ENCODE measurements at places on chromosomes 4 and X. TPM values are rescaled to one million over a fixed set of nuclear protein-coding genes. Genes with fewer than 3 reads are reported as not detected.

- peaks cover 8% of the 10 kb centered on the region for H3K4me1 ChIP-seq
- DNase-seq = no peak
- H3K27ac ChIP-seq = no peak overlapping the region
- no peaks in the 10 kb centered on the region for H3K27me3 ChIP-seq
These were observed 10.3 kb downstream of the ELOVL6 start for GRCh38 chr4:110188113-110188512.

GRCh38 chr4:87881115-87881514, 48.3 kb downstream of the MEPE start:
- DNase-seq = no peak
- no peaks in the 10 kb centered on the region for H3K36me3 ChIP-seq
- no peak overlapping the region for H3K4me3 ChIP-seq
- no peak overlapping the region for H3K27ac ChIP-seq

- no peak overlapping the region for H3K4me3 ChIP-seq
- no peaks in the 10 kb centered on the region for H3K36me3 ChIP-seq
- DNase-seq = no peak
- H3K27me3 ChIP-seq = no peaks in the 10 kb centered on the region
These were observed 131.7 kb upstream of the FAM47B start for GRCh38 chrX:34810916-34811315.

DNA sequence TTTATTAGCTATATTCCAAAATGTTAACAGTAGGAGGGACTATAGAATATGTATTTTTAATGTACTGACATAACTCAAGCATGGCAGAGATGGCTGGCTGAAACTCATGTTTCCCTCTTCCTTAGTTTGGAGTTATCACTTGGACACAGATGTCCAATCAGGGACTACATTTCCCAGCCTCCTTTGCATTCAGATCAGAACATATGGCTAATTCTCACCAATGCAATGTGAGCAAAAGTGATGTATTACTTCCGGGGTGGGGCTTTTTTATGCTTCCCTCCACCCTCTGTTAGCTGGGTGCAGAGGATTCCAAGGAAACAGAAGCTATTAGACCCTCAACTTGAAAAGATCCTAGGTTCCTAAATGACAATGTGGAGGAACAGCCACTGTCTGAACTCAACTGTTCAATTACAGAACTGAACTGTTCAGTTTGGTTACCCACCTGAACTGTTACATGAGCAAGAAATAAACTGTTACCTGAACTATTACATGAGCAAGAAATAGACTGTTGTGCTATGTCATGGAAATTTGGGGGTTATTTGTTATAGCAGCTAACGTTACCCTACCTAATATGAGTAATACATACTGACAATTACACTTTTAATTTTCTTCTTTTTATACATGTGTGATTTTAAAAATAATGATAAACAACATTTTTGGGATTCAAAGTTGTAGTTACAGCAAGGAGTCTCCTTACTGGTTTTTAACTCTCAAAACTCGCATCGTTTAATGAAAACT, 29.6 kb upstream of the ERVMER34-1 start:
- H3K27ac ChIP-seq = no peak overlapping the region
- H3K36me3 ChIP-seq = no peaks in the 10 kb centered on the region
- H3K4me1 ChIP-seq = no peaks in the 10 kb centered on the region

The DCAF12L2 gene
- not detected for total RNA-seq

The TSPAN7 gene
- 0.69 TPM for total RNA-seq

DNA sequence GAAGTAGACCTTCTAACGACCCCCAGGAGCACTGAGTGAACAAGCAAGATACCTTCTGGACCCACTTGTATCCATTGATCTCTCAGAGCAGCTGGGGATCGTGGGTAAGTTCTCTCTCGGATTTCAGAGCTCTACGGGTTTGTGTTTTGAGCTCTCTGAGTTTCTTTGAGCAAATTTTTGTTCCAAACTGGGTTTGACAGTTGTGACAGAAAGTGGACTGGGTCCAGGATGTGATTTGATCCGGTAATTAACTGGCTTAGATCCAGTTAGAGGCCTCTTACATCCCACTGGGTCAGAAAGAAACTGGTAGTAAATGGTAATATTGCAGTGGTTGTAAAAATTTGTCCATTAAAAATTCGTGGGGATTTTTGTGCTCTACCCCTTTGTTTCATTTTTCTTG, 459.2 kb downstream of the INPP4B start:
- no peaks in the 10 kb centered on the region for H3K27me3 ChIP-seq
- H3K27ac ChIP-seq = peak overlapping the region; percentile 89
- H3K4me3 ChIP-seq = peak overlapping the region; percentile 77
- peaks cover 54% of the 10 kb centered on the region for H3K36me3 ChIP-seq
- peaks cover 77% of the 10 kb centered on the region for H3K4me1 ChIP-seq
- DNase-seq = no peak

The TRAPPC11 gene
- total RNA-seq = 30.2 TPM

DNA sequence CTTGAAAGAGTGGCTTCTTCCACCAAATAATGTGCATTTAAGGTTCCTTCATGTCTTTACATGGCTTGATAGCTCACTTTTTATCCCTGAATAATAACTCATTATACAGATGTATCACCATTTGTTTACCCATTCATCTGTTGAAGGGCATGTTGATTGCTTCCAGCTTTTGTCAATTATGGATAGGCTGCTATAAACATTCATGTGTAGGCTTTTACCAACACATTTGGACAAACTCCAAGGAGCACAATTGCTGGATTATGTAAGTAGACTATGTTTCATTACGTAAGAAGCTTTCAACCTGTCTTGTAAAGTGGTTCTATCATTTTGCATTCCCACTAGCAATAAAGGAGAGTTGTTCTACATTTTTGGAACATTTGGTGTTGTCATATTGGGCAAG, 2637.0 kb downstream of the PCDH7 start:
- no peaks in the 10 kb centered on the region for H3K27me3 ChIP-seq
- no peaks in the 10 kb centered on the region for H3K36me3 ChIP-seq
- no peak for DNase-seq
- H3K4me1 ChIP-seq = no peaks in the 10 kb centered on the region
- no peak overlapping the region for H3K27ac ChIP-seq
- H3K4me3 ChIP-seq = no peak overlapping the region

DNA sequence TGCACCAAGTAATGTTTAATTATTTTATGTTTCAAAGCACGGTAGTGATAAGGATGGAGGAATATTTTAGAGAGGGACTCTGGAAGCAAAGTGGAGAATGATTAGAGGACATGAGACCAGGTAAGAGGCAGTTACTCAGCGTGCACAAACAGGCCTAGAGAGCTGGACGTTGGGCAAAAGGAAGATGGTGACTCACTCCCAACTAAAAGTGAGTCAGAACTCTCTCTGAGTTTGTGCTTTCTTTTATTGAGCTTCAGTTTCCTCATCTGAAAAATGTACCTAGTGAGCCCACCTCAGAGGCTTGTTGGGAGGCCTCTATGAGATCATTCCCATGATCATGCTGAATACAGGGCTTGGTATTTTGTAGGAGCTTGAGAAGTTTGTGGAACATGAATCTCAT, 1.6 kb upstream of the ZC4H2 start:
- no peak overlapping the region for H3K4me3 ChIP-seq
- no peak overlapping the region for H3K27ac ChIP-seq
- peaks cover 16% of the 10 kb centered on the region for H3K4me1 ChIP-seq
- no peak for DNase-seq

DNA sequence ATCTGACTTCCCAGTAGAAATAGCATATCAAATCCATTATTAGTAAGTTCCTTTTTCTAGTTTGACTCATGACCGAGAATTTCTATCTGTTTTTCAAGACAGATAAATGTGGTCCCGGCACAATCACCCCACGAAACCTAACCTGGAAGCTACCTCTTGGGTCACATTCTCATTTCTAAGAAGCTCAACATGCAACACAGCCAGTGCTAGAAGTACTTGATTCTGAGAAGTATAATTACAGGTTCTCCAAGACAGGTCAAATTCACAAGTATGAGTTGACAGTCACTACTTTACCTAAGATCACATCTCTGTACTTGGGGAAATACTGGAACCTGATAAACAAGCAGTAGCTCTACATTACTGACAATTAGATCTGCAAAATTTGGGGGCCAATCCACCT, 54.0 kb upstream of the PLAC1 start:
- H3K27ac ChIP-seq = no peak overlapping the region
- H3K27me3 ChIP-seq = peaks cover 3% of the 10 kb centered on the region
- no peaks in the 10 kb centered on the region for H3K36me3 ChIP-seq
- no peak overlapping the region for H3K4me3 ChIP-seq

- no peak for DNase-seq
- no peak overlapping the region for H3K4me3 ChIP-seq
- no peaks in the 10 kb centered on the region for H3K27me3 ChIP-seq
These were observed 758 bp downstream of the IQSEC2 start for GRCh38 chrX:53280331-53281320.

DNA sequence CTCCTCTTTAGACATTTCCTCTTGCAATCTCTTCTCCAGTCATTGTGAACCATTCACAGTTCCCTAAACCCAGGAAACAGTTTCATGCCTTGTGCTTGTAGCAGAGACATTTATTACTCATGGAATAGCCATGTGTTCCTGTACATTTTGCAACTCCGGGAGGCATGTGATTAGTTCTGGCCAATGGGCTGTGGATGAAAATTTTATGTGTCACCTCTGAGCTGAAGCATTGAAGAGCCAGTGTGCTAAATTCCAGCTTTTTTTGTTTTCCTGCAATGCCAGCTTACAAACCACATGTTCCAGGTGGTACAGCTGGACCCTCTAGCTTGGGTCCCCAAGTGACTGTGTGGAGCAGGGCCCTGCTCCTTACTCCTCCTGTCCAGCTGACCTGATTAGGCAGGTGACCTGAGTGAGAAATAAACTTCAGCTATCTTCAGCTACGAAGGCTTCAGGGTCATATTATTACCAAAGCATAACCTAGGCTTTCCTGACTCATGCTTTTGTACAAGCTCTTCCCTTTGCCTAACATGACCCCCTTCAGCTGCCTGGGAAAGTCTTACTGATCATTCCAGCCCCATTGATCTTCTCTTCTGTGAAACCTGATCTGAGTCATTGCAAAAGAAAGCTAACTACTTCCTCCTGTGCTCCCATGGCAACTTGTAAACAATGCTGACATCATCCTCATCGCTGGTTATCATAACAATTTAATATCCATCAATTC, 200.4 kb downstream of the PTTG2 start:
- peaks cover 16% of the 10 kb centered on the region for H3K36me3 ChIP-seq
- DNase-seq = peak; percentile 75
- H3K4me1 ChIP-seq = peaks cover 74% of the 10 kb centered on the region
- peak overlapping the region; percentile 68 for H3K27ac ChIP-seq
- no peaks in the 10 kb centered on the region for H3K27me3 ChIP-seq
- peak overlapping the region; percentile 10 for H3K4me3 ChIP-seq

- H3K4me1 ChIP-seq = peaks cover 23% of the 10 kb centered on the region
- no peaks in the 10 kb centered on the region for H3K36me3 ChIP-seq
- H3K27me3 ChIP-seq = no peaks in the 10 kb centered on the region
- H3K27ac ChIP-seq = no peak overlapping the region
These were observed 38.1 kb upstream of the RASGEF1B start for GRCh38 chr4:81509822-81510221.

DNA sequence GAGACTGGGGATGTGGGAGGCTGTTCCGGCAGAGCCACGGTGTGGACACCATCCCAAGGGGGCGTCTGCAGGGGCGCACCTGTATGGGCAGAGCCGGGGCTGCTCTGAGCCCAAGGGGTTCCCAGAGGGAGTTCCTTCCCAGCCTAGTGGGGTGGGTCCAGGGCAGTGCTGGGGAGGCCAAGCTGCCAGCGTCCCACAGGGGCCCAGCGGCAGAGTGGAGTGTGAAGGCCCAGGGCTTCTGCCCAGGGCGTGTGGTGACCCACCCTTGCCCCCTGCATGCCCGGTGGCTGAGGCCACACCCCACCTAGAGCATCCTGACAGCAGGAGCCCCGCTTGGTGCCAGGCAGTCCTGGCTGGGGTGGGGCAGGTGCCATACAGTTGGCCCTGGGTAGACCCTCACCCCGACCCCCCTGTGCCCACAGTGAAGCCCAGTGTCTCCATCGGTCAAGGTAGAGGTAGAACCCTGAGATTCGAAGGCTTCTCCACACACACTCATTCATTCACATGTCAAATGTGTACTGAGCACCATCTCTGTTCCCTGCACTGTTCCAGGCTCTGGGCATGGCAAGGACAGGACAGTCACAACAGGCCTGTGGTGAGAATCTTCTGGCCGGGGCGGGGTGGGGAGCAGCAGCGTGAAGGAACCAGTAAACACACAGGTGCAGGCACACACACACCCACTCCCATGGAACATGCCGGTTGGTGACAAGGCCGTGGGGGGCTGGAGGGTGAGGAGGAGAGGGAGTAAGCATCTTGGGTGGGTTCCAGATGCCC, 29.2 kb downstream of the TACC3 start:
- H3K4me1 ChIP-seq = no peaks in the 10 kb centered on the region
- H3K36me3 ChIP-seq = no peaks in the 10 kb centered on the region
- H3K27ac ChIP-seq = no peak overlapping the region
- H3K4me3 ChIP-seq = no peak overlapping the region
- DNase-seq = no peak

GRCh38 chrX:64853424-64853823, 122.8 kb downstream of the ZC4H2 start:
- no peak overlapping the region for H3K4me3 ChIP-seq
- H3K27ac ChIP-seq = peak overlapping the region; percentile 57
- H3K36me3 ChIP-seq = peaks cover 26% of the 10 kb centered on the region
- H3K27me3 ChIP-seq = no peaks in the 10 kb centered on the region
- peak; percentile 10 for DNase-seq

GRCh38 chr4:970854-971520, 2.4 kb downstream of the DGKQ start:
- no peaks in the 10 kb centered on the region for H3K36me3 ChIP-seq
- H3K27ac ChIP-seq = no peak overlapping the region
- DNase-seq = no peak
- no peak overlapping the region for H3K4me3 ChIP-seq

DNA sequence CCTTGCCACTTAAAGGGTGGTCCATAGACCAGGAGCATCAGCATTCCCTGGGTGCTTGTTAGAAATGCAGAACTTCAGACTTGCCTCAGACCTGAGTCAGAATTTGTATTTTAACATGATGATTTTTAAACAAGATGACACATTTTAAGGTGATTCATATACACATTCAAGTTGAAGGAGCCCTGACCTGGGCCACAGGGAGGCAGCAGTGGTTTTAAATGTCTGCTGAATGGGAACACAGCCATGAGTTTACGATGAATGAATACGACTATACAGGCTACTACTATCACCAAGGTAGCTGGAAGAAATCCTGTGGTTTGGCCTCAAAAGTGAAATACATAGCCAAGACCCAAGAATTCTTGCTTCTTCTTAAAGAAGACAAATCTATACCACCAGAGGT, 2.9 kb downstream of the HDAC8 start:
- no peak overlapping the region for H3K4me3 ChIP-seq
- H3K4me1 ChIP-seq = peaks cover 7% of the 10 kb centered on the region
- peaks cover 15% of the 10 kb centered on the region for H3K36me3 ChIP-seq
- no peak overlapping the region for H3K27ac ChIP-seq

The KDR gene
- total RNA-seq = not detected

The PPP1R2C gene
- total RNA-seq = not detected

DNA sequence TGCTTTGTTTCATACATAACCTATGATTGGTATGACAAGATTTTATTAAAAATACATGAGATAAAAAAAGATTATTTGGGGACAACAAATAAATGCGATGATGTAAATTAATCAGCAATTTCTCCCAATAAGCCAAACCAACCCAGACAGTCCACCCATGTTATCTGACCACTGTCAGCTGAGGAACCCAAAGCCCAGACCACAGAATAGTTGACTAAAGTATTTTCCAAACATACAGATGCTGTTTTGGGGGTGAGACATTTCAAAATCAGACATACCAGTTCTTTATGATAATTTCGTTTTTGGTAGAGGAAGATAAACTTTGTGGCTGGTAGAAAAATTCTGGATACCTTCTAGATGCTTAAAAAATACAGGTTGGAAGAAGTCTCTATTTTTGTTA, 650.8 kb upstream of the FAM241A start:
- H3K4me1 ChIP-seq = no peaks in the 10 kb centered on the region
- no peak overlapping the region for H3K27ac ChIP-seq
- no peak for DNase-seq
- H3K36me3 ChIP-seq = no peaks in the 10 kb centered on the region
- no peak overlapping the region for H3K4me3 ChIP-seq
